Stimulated activated CD4-positive, alpha-beta T cell treated with anti-CD3 and anti-CD28 coated beads, Interleukin-4, amount 100 ng/mL, for 1 hour (primary cell): ENCODE measurements at places on chromosomes 6 and 20.

DNA sequence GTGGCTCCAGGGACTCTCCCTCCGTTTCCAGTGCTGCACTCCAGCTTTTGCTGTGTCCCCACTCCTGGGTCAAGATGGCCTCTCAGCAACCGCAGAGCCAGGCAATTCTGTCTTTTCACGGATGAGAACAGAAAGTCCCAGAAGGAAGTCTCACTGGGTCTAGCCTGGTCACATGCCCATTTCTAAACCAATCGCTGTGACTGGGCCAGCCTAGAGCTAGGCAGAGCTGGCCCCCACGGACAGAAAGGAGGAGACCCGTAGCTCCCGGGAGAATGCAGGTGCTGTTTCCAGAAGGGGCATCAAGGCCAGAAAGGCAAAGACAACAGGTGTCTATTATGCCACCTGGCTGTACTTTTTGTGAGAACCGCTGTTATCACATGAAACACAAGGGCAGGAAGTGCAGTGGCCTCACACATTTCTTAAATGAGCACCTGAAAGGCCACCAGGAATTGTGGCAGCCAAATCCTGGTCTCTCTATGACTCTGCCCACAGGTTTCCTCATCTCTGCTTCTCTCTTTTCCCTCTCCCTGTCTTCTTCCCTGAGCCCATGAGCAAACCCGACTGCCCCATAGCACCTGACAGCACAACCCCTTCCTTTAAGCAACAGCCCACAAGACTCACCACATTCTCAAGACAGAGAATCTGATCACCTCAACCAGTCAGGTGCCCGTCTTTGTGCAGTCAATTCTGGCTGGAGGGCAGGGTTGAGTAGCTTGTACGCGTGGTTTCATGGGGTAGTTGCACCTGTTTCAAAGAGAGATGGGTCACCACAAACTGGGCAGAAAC lies 37.1 kb upstream of the B4GALT5 start:
- no peak for DNase-seq

DNA sequence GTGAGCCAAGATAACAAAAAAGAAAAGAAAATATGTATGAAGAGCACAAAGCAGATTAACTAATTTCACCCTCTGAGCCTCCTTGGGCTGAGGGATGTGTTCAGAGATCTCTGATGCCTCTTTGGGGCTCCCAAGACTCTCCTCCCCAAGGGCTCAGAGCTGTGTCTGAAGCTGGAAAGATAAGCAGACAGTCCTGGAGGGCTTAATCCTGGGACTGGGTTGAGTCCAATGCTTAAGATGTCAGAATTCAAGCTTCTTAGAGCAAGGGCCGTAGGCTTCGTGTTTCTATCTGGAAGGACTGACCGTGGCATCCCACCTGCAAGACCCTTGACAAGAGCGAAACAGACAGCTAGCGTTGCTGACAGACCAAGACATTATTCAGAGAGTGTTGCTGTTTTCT lies 229.0 kb downstream of the ZMYND8 start:
- DNase-seq = no peak

DNA sequence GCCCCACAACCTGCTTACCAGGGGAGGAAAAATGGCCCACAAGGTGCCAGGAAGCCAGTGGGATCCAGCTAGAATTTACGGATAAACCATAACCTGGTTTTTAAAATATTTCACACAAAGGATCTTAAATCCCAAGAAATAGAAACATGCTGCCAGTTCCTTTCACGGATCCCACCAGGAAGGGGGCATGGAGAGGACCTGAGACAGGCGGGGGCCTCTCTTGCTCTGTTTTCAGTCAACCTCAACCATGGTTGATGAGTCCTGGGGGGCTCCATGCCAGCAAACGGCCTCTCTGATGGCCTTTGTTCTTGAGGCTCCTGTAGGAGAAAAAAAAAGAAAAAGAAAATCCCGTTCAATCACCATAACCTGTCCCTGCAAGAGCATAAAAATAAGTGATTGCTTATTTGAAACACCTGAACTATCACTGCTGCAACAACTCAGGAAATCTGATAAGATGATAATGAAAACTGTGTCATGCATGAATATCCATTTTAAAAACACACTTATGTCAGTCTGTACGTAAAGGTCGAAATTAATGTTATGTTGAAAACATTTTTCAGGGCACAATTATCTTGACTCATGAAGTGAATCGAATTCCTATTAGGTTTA lies 125.8 kb upstream of the CST7 start:
- DNase-seq = no peak

DNA sequence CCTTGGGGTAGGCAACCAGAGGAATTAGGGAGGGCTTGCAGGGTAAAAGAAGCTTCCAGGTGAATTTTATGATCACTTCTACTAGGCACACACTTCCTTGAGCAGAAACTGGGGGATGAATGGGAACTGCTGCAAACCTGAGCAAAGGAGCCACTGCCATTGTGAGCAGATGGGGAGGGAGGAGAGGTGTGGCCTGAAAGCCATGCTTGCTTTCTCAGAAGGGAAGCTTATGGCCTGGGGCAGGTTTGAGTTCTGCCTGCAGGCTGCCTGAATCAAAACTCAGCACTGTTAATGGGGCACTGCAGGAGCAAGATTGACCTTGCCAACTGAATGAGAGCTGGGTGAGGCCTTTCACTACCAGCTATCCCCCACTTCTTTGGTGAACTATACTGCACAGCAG lies 328.1 kb downstream of the NKAIN2 start:
- no peak for DNase-seq
